Transverse colon (tissue), 4 donors: ENCODE measurements at places on chromosomes 2 and 18.

- DNase-seq, result no peak
Observed at GRCh38 chr18:8584798-8585197, 24.4 kb upstream of the RAB12 start.

DNA sequence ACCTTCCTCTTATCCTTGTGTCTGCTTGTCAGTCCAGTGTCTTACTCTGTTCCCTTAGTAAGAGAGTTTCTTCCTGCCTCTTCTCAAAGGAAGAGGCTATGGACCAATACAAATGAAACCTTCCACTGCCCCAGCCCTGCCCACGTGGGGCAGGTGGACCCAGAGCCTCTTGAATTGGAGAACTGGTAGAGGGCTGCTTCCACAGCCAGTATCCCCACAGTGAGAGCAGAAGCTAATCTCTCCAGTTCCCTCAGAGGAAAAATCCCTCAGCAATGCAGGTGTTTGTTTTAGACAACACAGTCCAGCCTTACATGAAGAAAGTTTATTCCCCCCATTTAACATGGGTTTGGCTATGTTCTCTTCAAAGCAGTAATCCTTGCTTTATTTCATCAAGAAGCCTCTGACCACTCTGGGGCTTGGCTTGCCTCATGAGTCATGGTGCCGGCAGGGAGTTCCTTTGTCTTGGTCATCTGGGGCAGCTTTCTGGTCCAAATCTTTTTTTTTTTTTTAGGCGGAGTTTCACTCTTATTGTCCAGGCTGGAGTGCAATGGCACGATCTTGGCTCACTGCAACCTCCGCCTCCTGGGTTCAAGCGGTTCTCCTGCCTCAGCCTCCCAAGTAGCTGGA, 6.5 kb upstream of the CYBRD1 start:
- no peak for DNase-seq

DNA sequence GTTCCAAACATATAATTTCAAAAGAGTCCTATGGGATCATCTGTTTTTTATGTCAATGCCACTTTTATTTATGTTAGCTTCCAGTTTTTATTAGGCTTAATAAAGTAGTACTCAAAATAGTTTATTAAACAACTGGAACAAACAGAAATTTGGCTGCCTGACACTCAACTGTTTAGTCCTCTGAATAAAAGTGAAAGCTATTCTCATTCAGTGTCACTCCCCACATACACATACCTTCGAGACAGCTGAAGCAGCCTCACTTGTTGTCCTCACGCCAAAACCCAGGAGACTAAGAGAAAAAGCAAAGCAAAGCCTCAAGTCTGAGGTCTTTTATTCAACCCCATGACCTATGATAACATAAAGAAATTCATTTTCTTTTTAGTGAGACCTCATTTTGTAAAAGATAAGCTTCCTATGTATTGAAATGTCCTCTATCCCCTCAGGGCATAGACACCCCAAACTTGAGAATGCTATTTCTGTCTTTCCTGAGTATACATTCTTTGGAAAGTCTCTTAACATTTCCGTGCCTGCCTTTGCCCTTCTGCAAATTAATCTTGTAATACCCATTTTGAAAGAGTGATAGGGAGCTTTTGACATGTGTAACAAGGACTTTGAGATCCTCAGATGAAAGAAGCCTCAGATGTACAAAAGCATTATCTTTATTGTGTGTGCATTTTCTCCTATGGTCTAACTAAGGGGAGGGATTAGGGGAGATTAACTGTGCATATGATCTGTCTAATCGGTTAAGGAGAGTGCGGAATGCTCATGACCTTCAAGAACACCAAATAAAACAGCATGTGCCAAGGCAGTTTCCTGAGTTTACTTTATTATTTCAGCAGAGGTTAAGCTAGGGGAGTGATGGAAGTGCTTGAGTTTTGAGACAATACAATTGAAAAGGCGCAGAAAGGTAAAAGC, 1523.7 kb upstream of the PIK3C3 start:
- DNase-seq, result no peak

GRCh38 chr2:119253114-119253702, 29.6 kb downstream of the STEAP3 start:
- DNase-seq, result no peak

DNA sequence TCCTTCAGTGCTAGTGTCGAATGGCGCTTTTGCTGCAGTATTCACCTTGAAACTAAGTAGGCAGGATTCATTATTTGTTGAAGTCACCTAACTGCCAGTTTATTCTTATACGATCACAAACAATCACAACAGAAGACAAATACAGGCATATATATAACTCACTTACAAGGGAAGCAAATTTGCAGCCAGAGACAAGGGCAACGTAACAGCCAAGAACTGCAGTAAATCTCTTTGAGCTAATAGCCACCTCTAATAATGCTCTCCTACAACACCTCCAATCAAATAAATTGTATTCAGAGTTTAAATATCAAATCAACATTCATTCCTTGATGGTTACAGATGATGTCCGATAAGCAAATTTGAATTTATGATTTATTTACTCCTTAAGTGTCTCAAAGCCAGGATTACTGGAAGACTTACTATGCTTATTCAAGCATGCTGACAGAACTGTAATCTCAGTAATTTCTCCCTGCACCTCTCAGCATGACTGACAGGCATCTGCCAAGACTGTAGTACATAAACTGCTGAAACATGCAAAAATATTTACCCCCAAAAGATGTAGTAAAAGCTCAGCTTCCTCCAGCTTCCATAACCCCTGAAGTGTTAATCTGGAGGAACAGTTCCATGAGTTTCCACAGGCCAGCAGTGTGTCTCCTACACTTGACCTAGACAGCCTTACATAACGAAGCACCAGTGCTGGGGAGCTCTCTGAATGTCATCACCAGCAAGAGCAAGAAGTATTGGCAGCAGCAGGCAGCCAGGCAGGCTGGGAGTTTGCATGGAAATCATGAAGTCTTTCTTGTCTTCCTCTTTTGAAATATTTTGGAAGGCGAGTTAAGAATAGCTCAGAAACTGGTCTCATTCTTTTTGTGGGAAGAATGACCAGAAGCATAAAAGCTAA, 20.9 kb upstream of the SCN1A start:
- DNase-seq, result no peak

- no peak for DNase-seq
Observed at GRCh38 chr2:105325389-105325963, 4.1 kb downstream of the TGFBRAP1 start.

DNA sequence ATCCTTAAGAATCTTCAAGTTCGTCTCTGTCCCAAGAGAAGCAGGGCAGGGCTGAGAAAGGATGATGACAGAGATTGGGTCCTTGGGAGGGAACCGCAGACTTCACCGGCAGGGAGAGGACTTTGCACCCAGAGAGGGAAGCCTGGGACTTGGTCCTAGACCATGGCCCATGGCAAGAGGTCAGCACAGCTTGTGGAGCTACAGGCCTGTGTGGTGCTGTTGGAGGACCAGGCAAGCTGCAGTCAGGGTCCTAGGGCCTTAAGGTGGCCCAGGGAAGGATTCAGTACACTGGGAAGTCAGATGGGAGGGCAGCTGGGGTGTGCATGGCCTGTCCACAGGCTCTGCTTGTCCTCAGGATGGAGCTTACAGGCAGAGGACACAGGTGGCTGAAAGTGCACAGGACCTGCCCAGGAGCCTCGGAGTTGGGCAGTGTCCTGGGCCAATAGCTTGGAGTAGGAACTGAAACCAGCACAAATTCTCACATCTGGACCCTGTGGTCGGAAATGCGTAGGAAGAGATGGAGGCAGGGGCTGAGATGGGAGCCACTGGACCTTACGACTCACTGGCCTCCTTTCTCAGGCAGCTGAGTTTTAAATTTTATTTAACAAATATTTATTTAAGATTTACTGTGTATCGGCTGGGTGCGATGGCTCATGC, 56.4 kb upstream of the TCF7L1 start:
- DNase-seq, result no peak

GRCh38 chr2:46193356-46193755, 103.9 kb upstream of the EPAS1 start:
- DNase-seq, result no peak
